ENCODE measurements at places on chromosomes 3 and 15.

GRCh38 chr15:90265271-90266060 lies at the start of gene NGRN:
Gene NGRN, plus strand, starts transcription at chr15:90265672. Its CDS starts 41 bp downstream, at chr15:90265713.
- DNase-seq, result peak; percentile 64

- no peak for DNase-seq
Observed at GRCh38 chr3:123025642-123026521, 1.7 kb downstream of the SEMA5B start.

- no peak for DNase-seq
Observed at GRCh38 chr15:82699726-82700125, 9.9 kb downstream of the AP3B2 start.

DNA sequence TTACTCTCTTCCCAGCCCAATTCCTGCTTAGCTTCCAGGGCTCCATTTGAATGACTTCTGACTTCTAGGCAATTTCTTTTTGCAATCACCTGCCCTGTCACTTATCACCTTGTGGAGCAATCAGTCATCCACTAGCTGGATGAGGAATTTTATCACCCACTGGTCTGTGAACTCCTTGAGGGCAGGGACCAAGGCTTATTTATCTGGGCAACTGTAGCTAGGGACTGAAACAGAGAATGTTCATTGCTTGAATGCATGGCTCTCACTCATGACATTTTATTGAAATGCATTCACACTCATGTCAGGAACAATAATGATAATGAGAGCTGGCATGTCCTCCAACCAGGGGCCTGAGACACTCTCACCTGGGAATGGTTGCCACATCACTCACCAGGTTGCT lies 15.5 kb downstream of the TNFAIP8L3 start:
- DNase-seq, result no peak

- no peak for DNase-seq
Observed at GRCh38 chr15:41890050-41890690, 3.7 kb downstream of the SPTBN5 start.

DNA sequence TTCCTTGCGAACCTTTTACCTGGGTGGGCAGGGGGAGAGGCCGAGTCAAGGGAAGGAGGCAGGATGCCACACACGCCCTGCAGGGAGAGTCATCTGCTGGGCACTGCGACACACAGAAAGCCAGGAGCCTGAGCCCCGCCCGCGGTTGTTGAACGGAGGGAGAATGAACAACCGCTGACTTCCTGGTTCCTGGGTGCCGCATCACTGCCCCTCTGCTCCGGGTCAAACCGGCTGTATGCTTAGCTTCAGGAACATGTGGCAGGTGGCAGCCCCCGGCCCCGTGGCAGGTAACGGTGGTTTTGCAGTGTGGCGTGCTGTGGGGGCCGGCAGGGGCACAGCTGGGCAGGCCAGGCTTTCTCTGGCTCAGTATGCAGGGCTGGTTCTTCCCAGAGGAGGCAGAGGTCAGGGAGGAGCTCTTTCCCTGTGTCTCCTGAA lies 33.4 kb downstream of the APBA2 start:
- no peak for DNase-seq

- DNase-seq, result no peak
Observed at GRCh38 chr3:118974356-118975097, 60.1 kb downstream of the IGSF11 start.

Measured in GM04503 (cell line).